ENCODE measurements at places on chromosomes 2 and 18. TPM values are rescaled to one million over a fixed set of nuclear protein-coding genes. Genes with fewer than 3 reads are reported as not detected.

GRCh38 chr2:222978850-222979249, 73.1 kb upstream of the KCNE4 start:
- no peak for DNase-seq

- no peak for DNase-seq
Observed at GRCh38 chr18:31612124-31612523, 20.4 kb downstream of the TTR start.

- DNase-seq = no peak
Observed at GRCh38 chr2:99748344-99748743, 258.5 kb upstream of the REV1 start.

GRCh38 chr2:234611209-234611608, 114.3 kb upstream of the ARL4C start:
- peak; percentile 21 for DNase-seq

GRCh38 chr18:35041815-35042387, 688 bp downstream of the MAPRE2 start:
- DNase-seq = no peak

GRCh38 chr2:120604767-120605166, 130.9 kb upstream of the GLI2 start:
- no peak for DNase-seq

DNA sequence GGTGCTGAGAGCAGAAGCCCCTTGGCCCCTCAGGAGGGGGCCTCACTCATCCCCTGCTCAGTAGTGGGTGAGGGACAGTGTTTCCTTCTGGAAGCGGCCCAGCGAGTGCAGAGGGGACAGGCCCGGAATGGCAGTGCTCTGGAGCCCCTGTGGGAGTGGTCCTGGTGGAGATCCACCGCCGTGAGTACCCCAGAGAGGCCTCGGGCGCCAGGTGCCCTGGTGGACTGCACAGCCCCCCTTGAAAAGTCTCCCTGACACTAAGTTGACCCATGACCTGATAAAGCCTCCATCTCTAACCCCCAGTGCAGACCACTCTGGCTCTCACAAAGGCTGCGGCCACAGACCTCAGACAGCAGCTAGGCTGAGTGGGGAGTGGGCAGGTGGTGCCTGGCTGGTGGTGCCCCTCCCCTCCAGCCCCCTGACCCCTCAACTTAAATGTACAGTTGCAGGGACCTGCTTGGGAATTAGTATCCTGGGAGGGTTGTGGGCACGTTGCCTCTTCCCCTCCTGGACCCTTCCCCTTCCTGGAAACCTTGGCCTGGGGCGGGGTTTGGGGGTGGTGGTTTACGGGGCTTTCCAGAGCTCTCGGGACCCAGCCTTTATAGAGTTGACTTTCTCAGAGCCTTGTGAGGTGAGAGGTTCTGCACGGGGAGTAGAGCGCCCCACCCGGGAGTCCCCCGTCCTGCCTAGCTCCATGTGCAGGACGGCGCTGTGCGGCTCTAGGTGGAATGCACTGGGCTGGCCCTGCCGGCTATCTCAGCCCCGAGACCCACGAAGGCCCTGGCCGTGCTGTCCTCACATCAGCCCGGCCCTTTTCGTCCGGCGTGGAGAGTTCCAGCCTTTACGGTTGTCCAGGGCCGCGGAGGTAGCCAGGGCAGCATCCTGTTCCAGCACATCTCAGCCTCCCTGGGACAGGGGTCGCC, 62.7 kb downstream of the RTP5 start:
- no peak for DNase-seq

GRCh38 chr2:158457092-158457825, 507 bp downstream of the PKP4 start:
- DNase-seq = peak; percentile 62

DNA sequence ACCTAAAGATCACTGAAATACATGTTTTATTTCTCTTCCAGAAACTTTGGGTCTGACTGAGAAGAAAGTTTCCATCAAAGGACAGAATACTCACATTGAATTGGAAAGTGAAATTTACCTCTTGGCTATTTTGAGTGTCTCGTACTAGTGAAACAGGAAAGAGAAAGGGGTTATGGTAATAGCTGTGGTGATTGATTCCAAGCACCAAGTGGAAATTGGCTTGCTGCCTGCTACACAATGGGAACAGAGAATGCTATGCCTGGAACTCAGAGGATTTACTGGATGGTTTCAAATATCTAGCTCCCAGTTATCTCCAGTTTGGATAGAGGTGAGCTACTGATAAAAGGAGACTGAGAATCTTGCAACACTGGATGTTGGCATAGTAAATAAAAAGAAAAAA, 492.8 kb upstream of the FSIP2 start:
- DNase-seq = no peak

- DNase-seq = no peak
Observed at GRCh38 chr2:214127170-214127569, 283.7 kb upstream of the VWC2L start.

The TEX44 gene
- total RNA-seq = not detected

The ACMSD gene
- total RNA-seq = not detected

The PPP1R1C gene
- total RNA-seq = not detected

Measured in OCI-LY7 (cell line).